ENCODE measurements at places on chromosomes 3 and 15.

DNA sequence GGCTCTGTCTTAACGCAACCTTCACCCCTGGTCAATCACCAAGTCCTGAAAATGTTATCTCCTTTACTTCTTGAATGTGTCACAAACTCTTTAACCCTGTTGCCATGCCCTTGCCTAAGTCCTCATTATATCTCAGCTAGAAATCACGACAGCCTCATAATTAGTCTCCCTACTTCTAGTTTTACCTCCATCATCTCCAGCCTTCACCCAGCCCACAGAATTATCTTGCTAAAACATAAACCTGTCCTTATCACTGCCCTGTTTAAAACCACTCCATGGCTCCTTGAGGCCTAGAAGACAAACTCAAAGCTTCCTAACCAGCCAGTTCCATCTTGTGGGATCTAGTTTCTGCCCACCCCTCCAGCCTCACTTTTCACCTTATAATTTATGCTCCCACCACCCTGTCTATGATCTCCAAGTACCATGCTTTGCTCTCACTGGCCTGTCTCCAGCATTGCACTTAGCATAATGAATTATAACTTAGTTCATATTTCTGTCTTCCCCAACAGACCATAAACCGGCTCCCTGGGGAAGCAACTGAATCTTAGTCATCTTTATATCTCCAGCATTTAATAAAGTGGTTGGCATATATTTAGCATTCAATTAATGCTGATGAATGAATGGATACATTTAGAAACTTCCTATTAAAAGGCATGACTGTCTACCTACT lies 39.2 kb downstream of the GPR176 start:
- no peak for DNase-seq

- peak; percentile 22 for DNase-seq
Measured at GRCh38 chr3:172675441-172676193, 35.2 kb downstream of the NCEH1 start.

GRCh38 chr3:160413613-160414248 lies 14.3 kb downstream of the SMC4 start:
- DNase-seq, result peak; percentile 54

- DNase-seq, result no peak
Measured at GRCh38 chr3:11668243-11669235, 24.8 kb upstream of the VGLL4 start.

GRCh38 chr3:36959821-36960220 lies 15.0 kb upstream of the TRANK1 start:
- no peak for DNase-seq

- DNase-seq, result no peak
Measured at GRCh38 chr3:145490088-145491048, 670.6 kb downstream of the PLOD2 start.

DNA sequence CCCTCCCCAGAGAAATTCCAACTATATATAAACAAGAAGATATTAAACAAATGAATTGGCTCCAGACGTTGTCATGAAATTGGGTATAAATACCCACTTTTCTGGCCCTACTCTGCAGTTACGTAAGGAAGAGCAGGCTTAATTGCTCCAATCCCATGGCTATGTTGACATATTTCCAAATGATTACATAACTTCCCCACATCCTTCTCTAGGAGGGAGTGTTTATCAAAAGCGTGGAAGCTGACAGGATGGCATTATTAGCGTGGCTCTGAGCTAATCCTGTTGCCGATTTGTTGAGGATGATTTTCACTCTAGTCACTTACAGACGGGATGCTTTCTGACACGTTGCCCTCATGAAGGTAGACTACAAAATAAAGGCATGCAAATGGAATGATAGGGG lies 347.5 kb upstream of the TMCO5A start:
- DNase-seq, result no peak

DNA sequence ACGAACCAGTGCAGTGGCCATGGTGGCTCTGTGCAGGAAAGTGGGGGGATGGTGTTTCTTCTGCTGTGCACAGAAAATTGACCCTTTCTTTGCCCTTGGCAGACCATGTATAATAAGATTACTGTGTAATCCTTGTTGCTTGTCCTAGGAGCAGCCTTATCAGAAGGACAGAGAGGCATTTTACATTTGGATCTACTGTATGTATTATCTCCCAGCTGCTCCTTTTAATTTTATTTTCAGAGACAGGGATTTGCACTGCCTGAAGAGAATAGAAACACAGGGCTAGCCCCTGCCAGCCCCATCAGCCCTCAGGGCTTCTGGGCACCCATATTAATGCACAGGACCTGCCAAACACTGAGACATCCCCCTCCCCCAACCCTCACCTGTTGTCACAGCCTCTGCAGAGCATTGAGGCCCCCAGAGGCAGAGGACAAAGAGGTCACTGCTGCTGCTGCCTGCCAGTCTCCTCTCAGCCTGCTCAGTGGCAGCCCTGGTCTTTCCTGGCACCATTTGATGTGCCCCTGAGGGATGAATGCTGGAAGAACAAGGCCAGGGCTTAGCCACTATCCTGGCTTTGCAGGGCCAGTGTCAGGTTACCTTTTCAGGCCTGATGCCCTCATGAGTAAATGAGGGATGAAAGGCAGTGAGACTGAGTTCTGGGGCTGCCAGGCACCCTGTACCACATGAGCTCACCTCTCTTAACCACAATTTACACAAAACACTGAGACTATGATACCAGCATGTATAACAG lies 533.4 kb downstream of the NTRK3 start:
- no peak for DNase-seq

GRCh38 chr3:9020426-9020825 lies 57.2 kb upstream of the RAD18 start:
- no peak for DNase-seq

GRCh38 chr15:76057332-76058000 lies 2.3 kb upstream of the TMEM266 start:
- DNase-seq, result peak; percentile 27

DNA sequence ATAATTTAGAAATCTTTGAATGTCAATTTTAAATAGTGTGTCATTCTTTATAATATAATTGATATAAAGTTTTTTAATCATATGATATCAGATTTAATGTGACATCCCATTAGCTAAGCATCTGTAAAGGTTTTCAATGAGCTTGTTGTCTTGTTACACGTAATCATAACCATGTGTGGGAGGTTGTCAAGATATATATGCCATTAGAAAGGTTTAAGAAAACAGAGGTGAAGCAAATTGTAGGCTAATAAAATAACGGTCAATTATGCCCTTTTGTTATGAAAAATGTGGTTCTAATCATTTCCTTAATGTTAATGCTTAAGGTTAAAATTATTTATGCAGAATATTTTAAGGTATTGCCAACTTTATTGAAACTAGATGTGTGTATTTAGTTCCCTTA lies 56.3 kb downstream of the RSRC1 start:
- no peak for DNase-seq

DNA sequence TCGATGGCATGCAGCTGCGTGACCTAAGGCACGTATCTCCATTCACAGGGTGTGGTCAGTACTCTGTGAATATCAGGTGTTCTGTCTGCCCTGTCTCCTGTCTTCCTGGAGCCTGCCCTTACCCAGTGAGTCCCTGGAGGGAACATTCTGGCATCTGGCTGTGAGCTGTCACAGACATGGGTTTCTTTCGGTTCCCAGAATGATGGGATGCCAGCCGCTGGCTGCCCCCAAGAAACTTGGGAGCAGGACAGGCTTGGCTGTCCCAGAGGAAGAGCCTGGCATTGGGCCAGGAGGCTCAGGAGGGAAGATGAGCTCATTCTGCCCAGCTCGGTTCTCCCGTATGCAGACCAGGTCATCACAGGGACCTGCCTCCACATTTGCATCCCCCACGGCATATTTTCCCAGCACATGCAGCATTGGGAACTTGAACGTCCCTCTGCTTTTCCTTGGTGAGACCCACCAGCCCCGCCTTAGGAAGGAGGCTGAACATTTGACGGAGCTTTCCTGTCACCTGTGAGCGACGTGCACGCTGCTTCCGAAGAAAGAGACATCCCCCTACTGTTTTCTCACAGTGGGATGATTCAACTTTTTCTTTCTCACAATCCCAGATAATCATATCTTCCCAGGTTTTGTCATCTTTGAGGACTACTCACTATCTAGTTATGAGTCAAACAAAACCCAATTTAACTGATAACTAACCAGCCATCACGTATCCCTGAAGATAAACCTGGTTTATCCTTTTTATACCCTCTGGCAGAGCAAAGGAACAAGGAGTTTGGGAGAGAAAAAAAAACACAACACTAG lies 22.0 kb upstream of the PGPEP1L start:
- DNase-seq, result no peak

DNA sequence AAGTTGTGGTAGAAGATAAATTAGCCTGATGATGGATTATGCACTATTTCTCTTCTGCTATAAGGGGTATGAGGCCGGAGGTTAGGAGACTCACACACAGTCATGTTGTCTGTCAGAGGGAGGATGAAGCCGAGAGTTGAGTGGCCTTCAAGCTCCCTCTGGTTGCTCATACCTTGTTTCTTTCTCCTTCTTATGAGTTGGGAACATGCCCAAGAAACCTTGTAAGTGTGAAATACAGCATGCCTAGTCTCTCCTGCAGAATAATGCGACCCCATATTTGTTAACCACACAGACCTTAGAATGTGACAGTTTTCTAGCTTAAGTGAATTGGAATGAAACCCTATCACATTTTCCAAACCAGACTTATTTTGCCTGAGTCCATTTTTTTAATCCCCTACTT lies 366.7 kb downstream of the PTPRG start:
- DNase-seq, result no peak

- DNase-seq, result no peak
Measured at GRCh38 chr3:170437696-170438407, 19.2 kb downstream of the CLDN11 start.

- DNase-seq, result no peak
Measured at GRCh38 chr15:77839970-77840905, 207.5 kb upstream of the LINGO1 start.

DNA sequence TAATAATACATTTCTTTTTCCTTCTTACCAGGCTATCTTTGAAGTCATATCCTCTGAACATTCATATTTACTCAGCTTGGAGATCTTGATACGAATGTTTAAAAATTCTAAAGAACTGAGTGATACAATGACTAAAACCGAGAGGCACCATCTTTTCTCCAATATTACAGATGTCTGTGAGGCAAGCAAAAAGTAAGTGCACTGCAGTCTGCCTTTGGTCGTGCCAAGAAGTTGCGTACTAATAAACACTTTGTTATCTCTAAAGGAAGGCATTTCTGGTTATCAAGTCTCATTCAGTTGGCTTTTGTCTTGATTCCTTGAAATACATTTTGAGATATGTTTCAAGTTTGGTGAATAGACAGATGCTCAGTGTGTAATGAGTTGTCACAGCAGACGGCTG lies 31.6 kb downstream of the ARHGEF26 start:
- DNase-seq, result no peak

DNA sequence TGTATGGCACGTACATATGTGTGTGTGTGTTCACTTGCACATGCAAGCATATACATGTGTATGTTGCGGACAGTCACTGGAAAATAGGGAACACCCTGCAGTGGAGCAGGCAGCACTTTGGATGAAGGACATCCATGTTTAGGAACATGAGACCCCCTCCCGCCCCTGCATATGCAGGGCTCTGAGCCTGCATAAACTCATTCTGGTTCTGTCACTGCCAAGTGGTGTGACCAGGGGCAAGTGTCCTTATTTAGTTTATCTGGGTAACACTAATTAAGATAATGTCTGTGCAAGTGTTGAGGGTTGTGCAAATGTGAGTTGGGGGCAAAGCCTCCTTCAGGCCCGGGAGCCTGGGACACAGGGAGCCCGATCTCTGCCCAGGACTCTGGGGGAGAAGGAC lies 105.7 kb downstream of the CORO2B start:
- DNase-seq, result no peak

DNA sequence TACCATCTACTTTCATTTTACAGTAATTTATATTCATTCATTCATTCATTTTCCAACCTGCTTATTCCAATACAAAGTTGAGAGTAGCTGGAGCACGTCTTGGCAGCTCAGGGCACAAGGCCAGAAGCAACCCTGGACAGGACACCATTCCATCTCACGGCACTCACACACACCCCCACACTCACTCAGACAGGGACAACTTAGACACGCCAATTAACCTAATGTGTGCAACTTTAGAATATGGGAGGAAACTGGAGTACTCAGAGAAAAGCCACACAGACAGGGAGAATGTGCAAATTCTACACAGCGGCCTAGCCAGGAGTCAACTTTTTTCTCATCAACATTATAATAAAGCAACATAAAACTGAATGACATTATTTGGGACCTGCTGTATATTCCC lies 46.7 kb downstream of the IGF2BP2 start:
- no peak for DNase-seq

- no peak for DNase-seq
Measured at GRCh38 chr3:73868688-73869315, 244.1 kb upstream of the PDZRN3 start.

DNA sequence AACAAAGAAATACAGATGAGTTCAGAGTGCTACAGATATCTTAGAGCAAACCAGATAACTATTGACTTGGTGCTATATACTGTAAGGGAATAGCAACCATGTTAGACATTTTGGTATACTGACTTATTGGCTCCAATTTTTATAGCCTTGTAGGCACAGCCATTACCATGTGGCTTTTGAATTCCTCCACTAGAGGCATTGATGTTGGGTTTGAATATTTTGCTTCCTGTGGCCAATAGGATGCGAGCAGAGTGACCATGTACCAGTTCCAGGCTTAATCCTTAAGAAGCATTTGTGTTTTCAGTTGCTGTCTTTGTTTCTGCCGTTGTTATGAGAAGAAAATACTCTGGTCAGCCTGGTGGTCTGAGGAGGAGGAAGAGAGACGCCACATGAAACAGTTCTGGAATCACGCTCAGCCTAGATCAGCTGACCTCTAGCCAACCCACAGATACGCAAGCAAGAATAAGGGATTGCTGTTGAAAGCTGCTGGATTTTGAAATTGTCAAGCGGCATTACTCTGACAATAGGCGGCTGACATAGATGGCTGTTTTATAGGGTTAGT lies 109.4 kb upstream of the TNIK start:
- no peak for DNase-seq

- no peak for DNase-seq
Measured at GRCh38 chr15:50350621-50351020, 4.4 kb downstream of the GABPB1 start.

GRCh38 chr3:13149330-13150108 lies 76.3 kb upstream of the IQSEC1 start:
- DNase-seq, result no peak

DNA sequence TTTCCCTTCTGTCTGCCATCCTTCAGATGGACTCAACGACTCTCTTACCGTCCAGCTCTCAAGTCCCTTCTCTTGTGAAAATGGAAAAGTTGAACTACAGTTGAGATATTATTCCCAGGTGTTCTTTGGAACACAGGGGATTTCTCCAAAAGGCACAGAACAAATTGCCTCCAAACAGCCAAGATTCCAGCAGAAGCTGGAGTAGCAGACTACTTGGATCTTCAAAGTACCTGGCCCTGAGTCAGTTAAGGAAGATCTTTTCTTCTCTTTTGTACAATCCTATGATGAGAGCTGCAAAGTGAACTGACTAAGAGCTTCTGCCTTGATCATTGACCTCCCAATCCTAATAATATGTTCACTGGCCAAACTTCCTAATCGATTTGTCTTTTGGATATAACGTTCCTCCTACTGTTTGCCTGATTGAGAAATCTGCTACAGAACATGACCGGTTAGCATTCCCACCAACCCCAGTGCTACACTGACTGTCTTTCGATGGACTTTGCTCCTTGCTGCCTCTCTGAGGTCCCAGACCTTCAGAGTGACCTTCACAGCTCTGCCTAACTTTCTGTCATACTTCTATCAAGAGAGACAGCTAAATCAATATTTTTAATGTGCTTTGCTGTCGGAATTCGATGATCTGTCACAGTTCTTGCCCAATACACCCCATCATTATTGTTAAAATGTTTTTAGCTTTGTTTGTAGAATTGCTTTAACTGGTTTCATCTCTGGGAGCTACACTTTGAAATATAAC lies 21.9 kb downstream of the PAQR9 start:
- DNase-seq, result no peak

Measured in effector memory CD8-positive, alpha-beta T cell (primary cell).